ENCODE measurements at places on chromosomes 1 and 21. TPM values are rescaled to one million over a fixed set of nuclear protein-coding genes. Genes with fewer than 3 reads are reported as not detected.
A peak's percentile ranks its signal among the peaks of the same experiment; 100 is the strongest.

- H3K4me1 ChIP-seq = no peaks in the 10 kb centered on the region
- no peak overlapping the region for H3K4me3 ChIP-seq
- no peak overlapping the region for H3K27ac ChIP-seq
- no peaks in the 10 kb centered on the region for H3K27me3 ChIP-seq
- H3K36me3 ChIP-seq = peaks cover 23% of the 10 kb centered on the region
Observed at GRCh38 chr1:19758227-19758830, 41.4 kb downstream of the TMCO4 start.

DNA sequence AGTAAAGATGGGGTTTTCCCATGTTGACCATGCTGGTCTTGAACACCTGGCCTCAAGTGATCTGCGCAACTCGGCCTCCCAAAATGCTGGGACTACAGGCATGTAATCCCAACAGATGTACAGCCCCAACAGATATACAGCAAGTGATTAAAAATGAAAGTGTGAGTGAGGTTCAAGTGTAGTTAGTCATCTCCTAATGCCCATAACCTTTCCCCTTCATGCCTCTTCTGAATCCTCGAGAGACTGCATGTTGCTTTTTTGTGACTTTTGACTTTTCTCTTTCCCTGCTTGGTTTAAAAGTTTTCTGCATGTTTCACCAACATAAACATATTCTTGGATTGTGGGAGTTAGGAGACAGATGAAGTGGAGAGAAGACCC is 31.2 kb downstream of the KCNK2 start:
- no peaks in the 10 kb centered on the region for H3K4me1 ChIP-seq
- no peak overlapping the region for H3K27ac ChIP-seq
- H3K27me3 ChIP-seq = no peaks in the 10 kb centered on the region
- no peak overlapping the region for H3K4me3 ChIP-seq

DNA sequence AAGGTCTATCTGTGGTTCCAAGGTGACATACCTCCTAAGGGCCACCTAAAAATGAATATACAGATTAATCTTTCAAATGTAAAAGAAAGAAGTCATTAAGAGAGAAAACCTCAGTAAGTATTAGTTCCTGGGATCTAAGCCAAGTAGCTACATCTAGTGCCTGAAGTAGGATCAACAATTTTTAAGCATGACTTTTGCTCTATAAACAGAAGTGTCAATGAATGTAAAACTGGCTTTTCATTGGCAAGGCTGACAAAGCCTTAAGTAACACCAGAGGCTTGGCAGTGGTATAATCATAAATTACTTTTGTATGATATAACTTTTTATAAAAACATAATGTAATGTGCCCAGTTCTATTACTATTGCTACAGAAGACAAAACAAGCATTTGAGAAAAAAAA is 12.2 kb upstream of the ACADM start:
- H3K4me1 ChIP-seq = no peaks in the 10 kb centered on the region
- H3K27me3 ChIP-seq = no peaks in the 10 kb centered on the region
- H3K36me3 ChIP-seq = no peaks in the 10 kb centered on the region
- H3K27ac ChIP-seq = no peak overlapping the region
- no peak for DNase-seq

GRCh38 chr1:175390522-175391254 is 198.1 kb upstream of the KIAA0040 start:
- no peak overlapping the region for H3K4me3 ChIP-seq
- no peaks in the 10 kb centered on the region for H3K4me1 ChIP-seq
- no peaks in the 10 kb centered on the region for H3K36me3 ChIP-seq
- DNase-seq = no peak

DNA sequence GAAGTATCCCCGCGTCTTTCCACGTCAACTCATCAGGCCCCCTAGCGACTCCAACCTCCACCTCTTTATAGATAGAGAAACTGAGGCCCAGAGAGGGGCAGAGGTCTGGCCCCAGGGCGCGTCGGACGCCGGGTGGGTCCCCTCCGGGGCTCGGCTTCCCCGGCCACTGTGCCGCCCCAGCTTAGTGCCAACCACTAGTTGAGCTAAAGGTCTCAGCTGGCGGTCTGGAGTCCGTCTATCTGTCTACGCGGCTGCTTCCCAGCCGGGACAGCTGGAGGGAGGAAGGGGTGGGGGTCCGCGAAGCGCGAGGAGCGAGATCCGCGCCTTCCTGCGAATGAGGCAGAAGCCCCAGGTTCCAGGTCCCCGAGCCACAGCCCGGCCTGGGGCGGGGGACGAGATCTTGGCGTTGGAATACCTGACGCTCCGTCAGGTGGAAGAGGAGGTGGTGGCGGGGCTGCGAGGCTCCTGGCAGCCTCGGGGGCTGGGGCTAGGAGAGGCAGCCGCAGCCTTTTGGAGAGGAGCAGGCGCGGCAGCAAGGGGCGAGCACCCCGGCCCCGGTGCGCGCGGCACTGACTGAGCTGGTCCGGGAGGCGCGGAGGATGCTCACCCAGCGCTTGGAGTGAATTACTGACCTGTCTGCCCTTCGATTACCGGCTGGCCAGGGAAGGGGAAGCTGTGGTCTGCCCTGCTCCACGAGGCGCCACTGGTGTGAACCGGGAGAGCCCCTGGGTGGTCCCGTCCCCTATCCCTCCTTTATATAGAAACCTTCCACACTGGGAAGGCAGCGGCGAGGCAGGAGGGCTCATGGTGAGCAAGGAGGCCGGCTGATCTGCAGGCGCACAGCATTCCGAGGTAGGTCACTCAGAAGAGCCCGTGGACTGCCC is 937 bp downstream of the PODN start:
- H3K36me3 ChIP-seq = no peaks in the 10 kb centered on the region
- peaks cover 24% of the 10 kb centered on the region for H3K27me3 ChIP-seq
- peak; percentile 42 for DNase-seq
- peaks cover 11% of the 10 kb centered on the region for H3K4me1 ChIP-seq

DNA sequence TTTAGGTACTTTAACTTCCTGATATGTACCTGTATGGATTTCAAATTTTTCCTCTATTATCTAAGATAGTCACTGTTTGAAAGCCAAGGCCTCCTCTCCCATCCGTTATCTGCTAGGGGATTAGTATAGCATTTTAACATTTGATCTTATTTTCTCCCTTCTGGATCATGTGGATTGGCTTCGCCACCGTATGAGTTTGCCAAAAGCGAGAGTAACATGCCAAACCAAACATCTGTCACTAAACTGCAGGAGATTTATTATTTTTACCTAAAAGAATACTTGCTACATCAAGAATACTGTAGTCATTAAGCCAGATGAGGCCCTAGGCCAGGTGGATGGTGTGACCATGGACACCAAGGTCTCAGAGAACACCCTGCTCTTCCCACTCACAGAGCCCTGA is 28.5 kb upstream of the EEIG2 start:
- H3K4me3 ChIP-seq = no peak overlapping the region
- no peak overlapping the region for H3K27ac ChIP-seq
- H3K4me1 ChIP-seq = peaks cover 7% of the 10 kb centered on the region
- DNase-seq = no peak
- no peaks in the 10 kb centered on the region for H3K36me3 ChIP-seq
- no peaks in the 10 kb centered on the region for H3K27me3 ChIP-seq

DNA sequence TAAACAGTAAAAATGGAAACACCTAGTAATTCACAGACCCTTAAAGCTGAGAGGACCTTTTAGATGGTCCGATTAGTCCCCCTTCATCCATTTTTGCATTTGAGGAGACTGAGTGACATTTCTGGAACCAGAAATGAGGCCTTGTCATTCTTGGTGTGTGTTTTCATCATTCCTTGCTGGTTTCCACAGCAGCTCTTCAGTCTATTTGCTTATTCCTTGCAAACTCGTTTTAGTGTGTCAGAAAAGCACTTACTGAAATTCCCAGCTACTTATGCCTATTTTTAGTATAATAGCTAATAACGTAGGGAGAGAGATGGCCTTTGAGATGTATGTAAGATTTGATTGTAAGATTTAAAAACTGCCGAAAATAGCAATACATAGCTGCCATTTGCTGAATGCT is 70.9 kb downstream of the VPS13D start:
- DNase-seq = no peak
- H3K27me3 ChIP-seq = no peaks in the 10 kb centered on the region
- H3K4me3 ChIP-seq = no peak overlapping the region
- peak overlapping the region; percentile 14 for H3K27ac ChIP-seq

GRCh38 chr1:115073298-115074087 is 15.8 kb downstream of the TSPAN2 start:
- no peak for DNase-seq
- no peaks in the 10 kb centered on the region for H3K27me3 ChIP-seq
- no peak overlapping the region for H3K4me3 ChIP-seq
- H3K27ac ChIP-seq = peak overlapping the region; percentile 14

GRCh38 chr1:75707191-75707590 is 17.3 kb upstream of the ACADM start:
- H3K27ac ChIP-seq = no peak overlapping the region
- H3K4me1 ChIP-seq = no peaks in the 10 kb centered on the region
- no peak for DNase-seq
- no peak overlapping the region for H3K4me3 ChIP-seq

DNA sequence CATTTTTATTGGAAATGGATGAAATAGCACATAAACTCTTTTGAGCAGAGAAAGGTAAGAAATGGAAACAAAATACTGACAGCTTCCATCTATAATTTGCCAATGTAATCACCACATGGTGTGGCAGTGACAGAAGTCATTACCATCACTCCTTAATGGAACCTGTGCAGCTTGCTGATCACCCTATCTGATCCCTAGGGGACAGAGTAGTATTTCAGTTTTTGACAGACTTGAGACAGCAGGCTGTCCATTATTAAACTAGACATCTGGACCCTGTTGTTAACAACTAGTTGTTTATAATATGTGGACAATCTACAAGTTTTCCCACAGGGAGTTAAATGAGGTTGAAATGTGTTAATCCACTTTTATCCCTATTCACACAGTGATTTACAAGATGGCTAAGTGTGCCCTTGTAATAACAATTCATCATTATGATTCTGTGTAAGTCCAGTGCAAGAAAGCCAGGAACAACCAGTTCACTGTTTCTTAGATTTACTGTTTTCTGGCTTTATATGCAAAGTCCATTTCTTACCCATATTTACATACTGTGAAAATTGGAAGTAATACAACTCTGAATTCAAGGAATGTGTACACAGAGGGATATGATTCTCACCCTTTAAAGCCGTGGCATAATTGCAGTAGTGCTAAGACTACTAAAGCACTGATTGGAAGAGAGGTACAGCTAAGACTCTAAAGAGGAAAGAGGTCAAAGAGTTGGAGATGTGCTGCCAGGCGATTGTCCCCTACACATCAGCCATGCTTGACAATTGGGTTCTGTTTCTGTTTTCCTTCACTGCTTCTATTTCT is 9.1 kb downstream of the KCNT2 start:
- DNase-seq = no peak
- no peaks in the 10 kb centered on the region for H3K4me1 ChIP-seq
- H3K4me3 ChIP-seq = no peak overlapping the region
- no peaks in the 10 kb centered on the region for H3K36me3 ChIP-seq
- H3K27me3 ChIP-seq = no peaks in the 10 kb centered on the region

- no peak for DNase-seq
- peak overlapping the region; percentile 89 for H3K27ac ChIP-seq
- H3K36me3 ChIP-seq = no peaks in the 10 kb centered on the region
- H3K4me1 ChIP-seq = peaks cover 11% of the 10 kb centered on the region
- H3K27me3 ChIP-seq = no peaks in the 10 kb centered on the region
Observed at GRCh38 chr1:231628207-231628876, 1.8 kb downstream of the DISC1 start.

DNA sequence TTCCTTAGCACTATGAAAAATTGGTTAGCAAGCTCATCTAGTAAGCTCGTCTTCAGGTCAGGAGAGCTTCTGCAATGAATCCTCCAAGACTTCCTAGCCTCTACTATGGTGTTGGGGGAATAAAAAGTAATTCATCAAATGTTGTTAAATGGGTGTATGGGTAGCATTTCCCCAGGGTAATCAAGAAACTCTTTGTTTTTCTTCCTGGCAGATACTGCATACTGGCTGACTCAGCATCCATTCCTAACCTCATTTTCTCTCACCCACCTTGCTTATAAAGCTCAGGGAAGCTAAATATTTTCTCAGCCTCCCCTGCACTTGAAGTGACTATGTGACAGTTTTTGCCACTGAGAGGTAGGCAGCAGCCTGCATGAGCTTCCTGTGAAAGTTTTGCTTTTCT is 83.4 kb downstream of the MAB21L3 start:
- no peak for DNase-seq
- no peaks in the 10 kb centered on the region for H3K27me3 ChIP-seq
- no peaks in the 10 kb centered on the region for H3K36me3 ChIP-seq
- no peaks in the 10 kb centered on the region for H3K4me1 ChIP-seq
- no peak overlapping the region for H3K27ac ChIP-seq

Gene GPR157
- 14.2 TPM for total RNA-seq

Gene GREM2
- total RNA-seq = 0.74 TPM
